HepG2 (cell line): ENCODE measurements at places on chromosomes 2 and 18. TPM values are rescaled to one million over a fixed set of nuclear protein-coding genes. Genes with fewer than 3 reads are reported as not detected.
A peak's percentile ranks its signal among the peaks of the same experiment; 100 is the strongest.

CCDC141 gene
- not detected in 2 replicates for total RNA-seq

SERPINB13 gene
- total RNA-seq = not detected in 2 replicates

DYNAP gene
- not detected in 2 replicates for total RNA-seq

SEPTIN2 gene
- total RNA-seq = 493 and 750 TPM in 2 replicates

DNA sequence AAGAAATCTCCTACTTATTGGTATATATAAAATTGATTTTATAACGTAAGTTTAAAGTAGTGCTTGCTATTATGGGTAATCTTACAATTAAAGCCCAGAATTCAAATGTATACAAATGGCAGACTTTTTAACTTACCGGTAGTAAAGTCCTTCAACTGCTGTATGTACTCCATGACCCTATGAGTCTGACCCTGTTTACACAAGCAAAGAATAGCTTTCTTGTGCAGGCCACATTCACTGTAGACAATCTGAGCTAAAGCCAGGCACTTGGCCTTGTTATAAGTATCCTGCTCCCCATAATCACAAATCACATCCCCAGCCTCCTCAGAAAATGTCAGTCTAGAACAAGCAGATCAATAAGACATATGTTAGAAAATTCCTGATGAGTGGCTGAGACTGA lies 51.7 kb downstream of the CLHC1 start:
- H3K27ac ChIP-seq = no peak overlapping the region
- H3K27me3 ChIP-seq = no peaks in the 10 kb centered on the region
- no peaks in the 10 kb centered on the region for H3K36me3 ChIP-seq
- peak; percentile 59 for DNase-seq

GRCh38 chr2:10305715-10306114 lies 3.0 kb downstream of the HPCAL1 start:
- H3K27ac ChIP-seq = no peak overlapping the region
- H3K36me3 ChIP-seq = no peaks in the 10 kb centered on the region; the same call in 2 of the 3 replicates

- no peak overlapping the region for H3K27ac ChIP-seq
- peaks cover 10% of the 10 kb centered on the region for H3K27me3 ChIP-seq
Observed at GRCh38 chr2:10909050-10909995, 2.4 kb upstream of the KCNF1 start.

- no peak overlapping the region for H3K4me3 ChIP-seq
- no peak overlapping the region for H3K27ac ChIP-seq
- H3K4me1 ChIP-seq = peaks cover 13% of the 10 kb centered on the region
- no peaks in the 10 kb centered on the region for H3K27me3 ChIP-seq
- no peak for DNase-seq
Observed at GRCh38 chr2:48483916-48484315, 46.0 kb upstream of the STON1 start.

DNA sequence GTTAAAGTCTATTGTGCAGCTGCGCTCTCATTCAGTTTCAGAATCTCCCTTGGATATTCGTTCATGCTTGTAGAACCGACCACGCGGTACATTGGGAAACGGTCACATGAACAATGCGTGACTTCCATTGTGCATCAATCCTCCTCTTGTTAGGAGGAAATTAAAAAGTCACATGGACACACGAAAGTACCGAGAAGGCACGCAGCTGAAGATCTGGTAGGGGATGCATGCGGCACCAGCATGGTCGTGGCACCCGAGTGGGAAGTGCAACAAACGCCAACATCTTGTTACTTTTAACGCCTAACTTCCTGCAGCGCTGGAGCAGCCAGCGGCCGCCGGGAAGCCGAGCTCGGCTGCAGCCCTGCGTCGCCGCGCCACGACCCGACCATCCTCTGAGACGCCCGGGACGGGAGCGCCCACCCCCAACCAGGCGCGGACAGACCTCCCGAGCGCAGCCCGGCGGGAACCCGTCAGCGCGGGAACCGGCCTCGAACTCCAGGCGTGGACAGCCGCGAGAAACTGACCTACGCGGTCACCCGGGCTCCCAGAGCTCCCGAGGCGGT lies 412 bp downstream of the OSBPL1A start:
- no peak for DNase-seq
- peaks cover 33% of the 10 kb centered on the region for H3K27me3 ChIP-seq
- peaks cover 7% of the 10 kb centered on the region; the same call in 1 of the 2 replicates for H3K4me1 ChIP-seq

DNA sequence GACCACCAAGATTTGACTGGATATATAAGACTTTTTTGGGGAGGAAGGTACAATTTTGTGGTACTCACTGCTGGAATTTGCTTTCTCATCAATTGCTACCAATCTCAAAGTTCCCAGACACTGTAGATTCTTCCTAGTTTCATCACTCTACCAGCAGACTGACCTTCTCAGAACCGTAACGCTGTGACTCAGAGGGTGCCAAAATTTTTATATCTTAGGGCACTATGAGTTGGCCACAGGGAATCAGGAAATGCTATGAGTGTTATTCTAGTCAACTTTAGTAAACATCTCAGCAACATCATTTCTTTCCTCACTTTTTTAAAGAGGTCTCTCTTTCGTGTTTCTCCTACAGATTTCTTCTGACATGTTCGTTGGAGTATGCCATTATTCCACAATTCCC lies 499.0 kb downstream of the TMX3 start:
- no peaks in the 10 kb centered on the region; the same call in 1 of the 2 replicates for H3K27me3 ChIP-seq
- H3K36me3 ChIP-seq = no peaks in the 10 kb centered on the region
- H3K27ac ChIP-seq = no peak overlapping the region

GRCh38 chr18:62637807-62638687 lies 77.3 kb upstream of the PHLPP1 start:
- no peak overlapping the region for H3K4me3 ChIP-seq
- H3K27me3 ChIP-seq = no peaks in the 10 kb centered on the region
- peak; percentile 28 for DNase-seq
- H3K4me1 ChIP-seq = peaks cover 22% of the 10 kb centered on the region
- no peaks in the 10 kb centered on the region for H3K36me3 ChIP-seq

- H3K4me3 ChIP-seq = no peak overlapping the region
- H3K27me3 ChIP-seq = no peaks in the 10 kb centered on the region
- H3K27ac ChIP-seq = no peak overlapping the region
- H3K36me3 ChIP-seq = no peaks in the 10 kb centered on the region
- H3K4me1 ChIP-seq = peaks cover 94% of the 10 kb centered on the region
Observed at GRCh38 chr2:226655871-226656270, 143.7 kb downstream of the IRS1 start.

DNA sequence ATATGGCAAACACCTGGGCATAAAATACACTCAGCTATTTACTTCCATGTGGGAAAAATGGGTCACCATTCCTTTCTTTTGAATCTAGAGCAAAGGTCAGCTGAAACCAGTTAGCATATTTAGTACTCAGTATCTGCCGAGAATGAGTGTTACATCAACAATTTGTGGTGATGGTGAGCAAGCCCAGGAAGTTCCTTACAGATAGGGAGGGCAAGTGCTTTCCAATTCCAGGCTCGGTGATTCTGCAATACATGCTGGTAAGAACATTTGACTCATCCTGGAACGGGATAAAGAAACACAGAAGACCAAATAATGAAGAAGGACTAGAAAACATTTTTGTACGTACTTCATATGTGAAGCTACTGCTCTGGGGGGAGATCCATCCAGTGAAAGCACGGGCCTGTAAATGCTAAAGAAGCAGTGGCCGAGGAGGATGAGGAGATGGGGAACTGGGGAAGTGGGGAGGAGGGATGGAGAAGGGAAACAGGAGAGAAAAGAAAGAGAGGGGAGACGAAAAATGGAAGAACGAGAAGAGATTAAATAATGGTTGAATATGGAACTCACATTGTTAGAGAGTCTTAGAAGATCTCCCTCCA lies 251.9 kb downstream of the TTC32 start:
- H3K4me3 ChIP-seq = no peak overlapping the region
- H3K4me1 ChIP-seq = peaks cover 7% of the 10 kb centered on the region; the same call in 1 of the 2 replicates
- peaks cover 3% of the 10 kb centered on the region; the same call in 1 of the 3 replicates for H3K27me3 ChIP-seq
- DNase-seq = no peak
- H3K27ac ChIP-seq = no peak overlapping the region

- H3K4me3 ChIP-seq = no peak overlapping the region
- H3K27me3 ChIP-seq = peaks cover 3% of the 10 kb centered on the region; the same call in 1 of the 2 replicates
- H3K36me3 ChIP-seq = no peaks in the 10 kb centered on the region
- H3K27ac ChIP-seq = no peak overlapping the region
- no peaks in the 10 kb centered on the region for H3K4me1 ChIP-seq
- no peak for DNase-seq
Observed at GRCh38 chr2:41930807-41931566, 116.8 kb upstream of the PKDCC start.

- no peak overlapping the region for H3K27ac ChIP-seq
- H3K36me3 ChIP-seq = peaks cover 9% of the 10 kb centered on the region
- H3K27me3 ChIP-seq = no peaks in the 10 kb centered on the region
- no peak overlapping the region for H3K4me3 ChIP-seq
- no peak for DNase-seq
Observed at GRCh38 chr2:7020059-7020458, 102.8 kb downstream of the RNF144A start.

DNA sequence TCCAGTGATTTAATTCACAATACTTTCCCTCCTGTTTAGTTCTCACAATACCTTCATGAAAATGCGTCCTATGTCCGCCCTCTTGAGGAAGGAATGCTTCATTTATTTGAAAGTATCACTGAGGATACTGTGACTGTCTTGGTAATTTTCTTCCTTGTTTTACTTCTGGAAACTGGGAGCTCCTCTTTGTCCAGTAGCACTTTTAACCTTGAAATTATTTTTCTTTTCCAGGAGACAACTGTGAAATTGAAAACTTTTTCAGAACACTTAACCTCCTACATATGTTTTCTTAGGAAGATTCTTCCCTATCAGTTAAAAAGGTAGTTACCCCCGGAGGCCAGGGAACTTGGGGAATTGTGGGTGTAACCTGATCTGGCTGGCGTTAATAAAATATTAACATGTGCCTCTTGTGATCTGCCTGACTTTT lies 58.9 kb upstream of the STON1 start:
- peaks cover 19% of the 10 kb centered on the region for H3K36me3 ChIP-seq
- H3K4me3 ChIP-seq = no peak overlapping the region
- H3K27me3 ChIP-seq = no peaks in the 10 kb centered on the region
- H3K4me1 ChIP-seq = no peaks in the 10 kb centered on the region
